ENCODE measurements at places on chromosomes 12 and 14.
A peak's percentile ranks its signal among the peaks of the same experiment; 100 is the strongest.

- no peak for DNase-seq
Measured at GRCh38 chr12:10031321-10031720, 839 bp downstream of the CLEC9A start.

- DNase-seq: no peak
Measured at GRCh38 chr12:92814584-92814983, 111.8 kb downstream of the PLEKHG7 start.

DNA sequence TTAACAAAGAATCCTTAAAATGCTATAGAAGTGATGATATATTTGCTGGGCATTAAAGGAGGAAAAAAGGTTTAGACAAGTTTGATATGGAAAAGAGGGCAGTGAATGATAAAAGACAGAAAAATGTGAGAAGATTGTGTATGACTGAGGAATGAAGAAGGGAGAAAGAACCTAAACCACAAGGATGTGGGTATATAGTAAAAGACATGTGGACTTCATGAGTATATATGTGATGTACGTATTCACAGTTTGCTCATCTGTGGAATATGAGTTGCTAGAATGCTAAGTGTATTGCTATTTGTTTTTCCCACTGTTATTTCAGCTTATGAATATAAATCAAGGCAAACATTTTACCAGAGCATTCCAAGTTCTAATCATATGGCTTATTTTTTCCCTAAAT, 2.1 kb upstream of the SLC16A7 start:
- DNase-seq: no peak

DNA sequence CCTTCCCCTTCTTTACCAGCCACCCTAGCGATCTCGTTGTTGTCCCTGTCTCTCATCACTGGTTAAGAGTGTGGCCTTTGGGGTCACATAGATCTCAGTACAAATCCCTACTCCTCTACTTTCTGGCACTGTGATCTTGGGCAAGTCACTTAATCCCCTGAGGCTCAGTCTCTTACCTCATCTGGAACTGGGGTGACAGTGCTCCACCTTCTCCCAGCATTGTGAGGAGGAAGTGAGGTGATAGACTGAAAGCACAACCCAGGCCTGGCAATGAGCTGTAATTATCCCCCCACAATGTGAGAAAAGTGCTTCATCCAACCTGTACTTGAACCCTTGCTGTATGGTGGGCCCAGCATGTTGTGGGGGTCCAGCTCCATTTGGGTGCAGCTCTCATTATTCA, 48.0 kb downstream of the IRAK3 start:
- no peak for DNase-seq

DNA sequence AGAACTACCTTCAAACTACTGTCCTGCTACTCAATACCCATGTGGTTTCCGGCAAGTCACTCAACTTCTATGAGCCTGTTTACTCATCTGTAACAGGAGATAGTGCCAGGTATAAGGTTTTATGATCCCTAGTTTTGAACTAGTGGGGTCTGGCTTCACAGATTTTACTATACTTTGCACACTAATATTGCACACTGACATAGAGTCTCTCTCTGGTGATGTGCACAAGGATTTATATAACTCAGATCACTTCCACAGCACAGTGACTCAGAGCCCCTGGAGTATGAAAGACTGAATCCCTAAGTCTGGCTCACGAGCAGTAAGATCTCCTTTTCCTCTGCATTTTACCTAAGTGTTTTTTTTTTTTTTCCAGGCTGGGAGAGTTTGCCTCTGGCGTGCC, 69.7 kb upstream of the SLC38A2 start:
- peak; percentile 7 for DNase-seq

GRCh38 chr12:28294300-28294699, 104.0 kb downstream of the CCDC91 start:
- no peak for DNase-seq

DNA sequence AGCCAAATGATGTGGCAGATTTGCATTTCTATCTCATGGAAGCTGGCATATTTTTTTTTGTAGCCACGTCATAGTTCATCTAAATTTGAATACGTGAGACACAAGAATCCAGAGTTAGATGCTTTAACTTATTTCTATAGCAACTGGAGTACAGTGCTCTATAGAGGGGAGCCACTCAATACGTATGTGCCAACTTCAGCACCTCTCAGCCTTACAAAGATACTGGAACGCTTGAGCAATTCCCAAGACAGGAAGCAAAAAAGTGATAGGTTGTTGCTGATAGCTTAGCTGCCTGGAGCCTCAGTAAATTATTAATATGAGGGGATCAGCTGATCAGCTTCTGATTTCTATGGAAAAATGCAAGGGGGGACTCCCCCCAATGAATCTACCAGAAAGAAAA, 24.1 kb upstream of the PELI2 start:
- DNase-seq: no peak

DNA sequence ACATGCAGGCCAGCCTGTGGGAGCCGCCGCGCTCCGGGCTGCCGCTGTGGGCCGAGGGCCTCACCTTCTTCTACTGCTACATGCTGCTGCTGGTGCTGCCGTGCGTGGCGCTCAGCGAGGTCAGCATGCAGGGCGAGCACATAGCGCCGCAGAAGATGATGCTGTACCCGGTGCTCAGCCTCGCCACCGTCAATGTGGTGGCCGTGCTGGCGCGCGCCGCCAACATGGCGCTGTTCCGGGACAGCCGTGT, 2.9 kb downstream of the TMEM121 start:
- DNase-seq: no peak

DNA sequence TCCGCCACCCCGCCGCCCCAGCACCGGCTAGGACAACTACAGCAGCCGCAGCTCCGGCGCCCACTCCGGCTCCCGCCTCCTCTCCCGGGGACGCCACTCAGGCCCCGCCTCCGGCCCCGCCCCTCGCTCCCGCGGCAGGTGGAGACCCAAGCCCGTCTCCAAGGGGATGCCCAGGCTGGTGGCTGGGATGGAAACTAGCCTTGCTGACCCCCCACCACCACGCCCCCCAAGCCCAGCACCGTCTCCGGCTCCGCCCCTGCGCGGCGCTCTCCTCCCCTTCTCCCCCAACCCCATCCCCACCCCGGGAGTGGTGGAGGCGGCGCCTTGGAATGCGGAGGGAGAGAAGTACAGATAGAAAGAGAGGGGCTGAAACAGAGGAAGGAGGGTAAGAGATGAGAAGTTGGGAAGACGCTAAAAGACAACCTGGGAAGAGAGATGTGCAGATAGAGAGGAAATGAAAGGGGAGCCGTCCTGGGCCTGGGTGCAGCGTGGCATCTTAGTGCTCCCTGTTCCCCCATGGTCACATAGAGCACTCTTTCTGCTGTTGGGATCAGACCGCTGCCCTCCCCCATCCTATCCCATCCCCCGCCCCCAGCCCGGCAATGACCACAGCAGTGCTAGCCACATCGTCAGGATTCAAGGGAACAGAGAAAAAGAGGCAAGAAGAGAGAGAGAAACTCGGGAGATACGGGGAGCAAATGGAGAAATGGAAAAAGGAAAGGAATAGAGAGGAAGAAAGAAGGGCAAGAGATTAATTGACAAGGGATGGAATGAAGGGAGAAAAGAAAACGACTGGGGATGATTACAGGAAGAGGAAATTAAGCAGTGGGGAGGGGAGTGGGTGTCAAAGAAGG, at the start of gene ITGA7:
Gene ITGA7, minus strand, starts transcription at position 64 of the 854 bp plus-strand sequence. CDS start 222 bp downstream, outside the sequence.
- peak; percentile 62 for DNase-seq

DNA sequence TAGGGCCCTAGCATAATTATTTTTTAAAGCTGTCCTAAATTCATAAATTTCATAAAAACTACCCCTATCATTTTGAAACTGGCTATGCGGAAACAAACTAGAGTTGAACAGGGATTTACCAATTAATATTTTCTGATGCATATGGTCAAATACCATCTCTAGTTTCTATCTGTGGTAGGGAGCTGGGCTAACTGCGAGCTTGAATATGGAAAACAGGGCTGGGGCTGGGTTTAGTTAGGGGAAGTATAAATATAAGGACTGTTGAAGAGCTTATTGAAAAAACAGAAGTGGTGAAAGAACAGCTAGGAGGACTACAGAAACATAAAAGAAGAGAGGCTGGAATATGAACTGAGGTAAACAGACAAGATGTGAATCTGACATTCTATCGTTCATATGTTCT, 91.8 kb downstream of the SLC38A1 start:
- no peak for DNase-seq

DNA sequence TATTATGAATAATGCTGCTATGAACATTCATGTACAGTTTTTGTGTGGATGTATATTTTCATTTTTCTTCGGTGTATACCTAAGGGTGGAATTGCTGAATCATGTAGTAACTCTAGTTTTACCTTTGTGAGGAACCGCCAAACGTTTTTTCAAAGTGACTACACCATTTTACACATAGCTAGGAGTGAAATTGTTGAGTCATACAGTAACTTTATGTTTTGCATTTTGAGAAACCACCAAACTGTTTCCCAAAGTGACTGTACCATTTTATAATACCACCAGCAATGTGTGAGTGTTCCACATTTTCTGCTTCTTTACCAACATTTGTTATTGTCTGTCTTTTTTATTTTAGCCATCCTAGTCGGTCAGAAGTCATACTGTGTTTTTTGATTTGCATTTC, 3.1 kb upstream of the TPH2 start:
- DNase-seq: no peak

GRCh38 chr14:25103271-25103670, 53.3 kb upstream of the STXBP6 start:
- DNase-seq: no peak

- DNase-seq: no peak
Measured at GRCh38 chr14:55532645-55533344, 47.2 kb upstream of the KTN1 start.

GRCh38 chr14:63972323-63972932, 119.6 kb downstream of the SYNE2 start:
- no peak for DNase-seq

GRCh38 chr12:39431002-39431796, 11.7 kb downstream of the KIF21A start:
- DNase-seq: no peak

DNA sequence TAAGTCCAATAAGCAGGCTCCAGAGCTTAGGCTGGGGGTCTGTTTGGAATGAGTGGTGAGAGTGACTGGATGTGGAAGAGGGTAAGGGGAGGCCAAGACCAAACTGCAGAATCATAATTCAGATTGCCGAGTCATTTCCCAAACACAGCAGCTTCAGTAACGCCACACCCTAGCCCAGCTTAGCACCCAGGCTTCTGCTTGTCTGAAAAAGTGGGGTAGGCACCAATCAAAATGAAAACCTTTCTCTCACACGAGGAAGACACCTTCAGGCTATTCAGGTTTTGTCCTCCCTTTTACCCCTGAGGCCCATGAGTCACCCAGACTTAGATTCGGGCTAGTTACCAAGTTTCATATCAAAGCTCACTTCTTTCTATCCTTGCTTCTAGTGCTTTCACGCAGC, 306.1 kb downstream of the DAD1 start:
- no peak for DNase-seq

- DNase-seq: no peak
Measured at GRCh38 chr14:40318211-40318719, 886.0 kb upstream of the FBXO33 start.

- DNase-seq: no peak
Measured at GRCh38 chr12:130804216-130804615, 34.8 kb downstream of the STX2 start.

- peak; percentile 54 for DNase-seq
Measured at GRCh38 chr12:47942614-47943225, 20.7 kb upstream of the TMEM106C start.

GRCh38 chr14:70009961-70010360, 130.7 kb downstream of the SMOC1 start:
- no peak for DNase-seq

- DNase-seq: no peak
Measured at GRCh38 chr12:32512379-32512778, 113.0 kb downstream of the FGD4 start.

DNA sequence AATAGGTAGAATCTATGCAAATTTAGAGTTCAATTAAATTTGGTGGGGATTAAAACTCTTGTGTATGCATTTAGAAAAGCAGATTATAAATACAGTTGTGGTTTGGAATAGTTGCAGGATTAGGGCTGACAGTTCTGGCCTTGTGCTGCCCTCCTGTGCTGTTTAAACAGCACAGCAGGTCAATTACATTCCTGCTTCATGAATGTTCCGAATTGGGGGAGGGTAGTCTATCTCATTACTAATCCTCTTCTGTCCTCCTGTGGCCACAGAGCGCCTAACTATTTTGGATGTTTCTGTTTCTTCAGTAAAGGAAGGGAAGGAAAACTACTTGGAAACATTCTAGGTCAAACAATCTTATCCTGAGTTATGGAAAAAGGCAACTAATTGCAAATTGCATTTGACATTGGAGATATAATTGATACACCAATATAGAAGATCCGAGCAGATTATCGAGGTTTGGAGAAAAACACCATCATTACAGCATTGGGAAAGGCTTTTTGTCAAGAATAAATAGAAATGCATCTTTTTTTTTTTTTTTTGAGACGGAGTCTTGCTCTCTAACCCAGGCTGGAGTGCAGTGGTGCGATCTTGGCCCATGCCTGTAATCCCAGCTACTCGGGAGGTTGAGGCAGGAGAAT, 8.7 kb upstream of the GPR19 start:
- no peak for DNase-seq

GRCh38 chr14:97921296-97921695, 1124.1 kb downstream of the VRK1 start:
- DNase-seq: no peak

GRCh38 chr12:106068296-106068695, 70.5 kb downstream of the NUAK1 start:
- no peak for DNase-seq

GRCh38 chr14:32584079-32584478, 255.0 kb downstream of the AKAP6 start:
- no peak for DNase-seq

GRCh38 chr12:6200256-6201212, at the start of gene CD9:
CD9 (plus strand) TSS chr12:6200400; CDS start chr12:6200500, 100 bp downstream.
- DNase-seq: peak; percentile 82

DNA sequence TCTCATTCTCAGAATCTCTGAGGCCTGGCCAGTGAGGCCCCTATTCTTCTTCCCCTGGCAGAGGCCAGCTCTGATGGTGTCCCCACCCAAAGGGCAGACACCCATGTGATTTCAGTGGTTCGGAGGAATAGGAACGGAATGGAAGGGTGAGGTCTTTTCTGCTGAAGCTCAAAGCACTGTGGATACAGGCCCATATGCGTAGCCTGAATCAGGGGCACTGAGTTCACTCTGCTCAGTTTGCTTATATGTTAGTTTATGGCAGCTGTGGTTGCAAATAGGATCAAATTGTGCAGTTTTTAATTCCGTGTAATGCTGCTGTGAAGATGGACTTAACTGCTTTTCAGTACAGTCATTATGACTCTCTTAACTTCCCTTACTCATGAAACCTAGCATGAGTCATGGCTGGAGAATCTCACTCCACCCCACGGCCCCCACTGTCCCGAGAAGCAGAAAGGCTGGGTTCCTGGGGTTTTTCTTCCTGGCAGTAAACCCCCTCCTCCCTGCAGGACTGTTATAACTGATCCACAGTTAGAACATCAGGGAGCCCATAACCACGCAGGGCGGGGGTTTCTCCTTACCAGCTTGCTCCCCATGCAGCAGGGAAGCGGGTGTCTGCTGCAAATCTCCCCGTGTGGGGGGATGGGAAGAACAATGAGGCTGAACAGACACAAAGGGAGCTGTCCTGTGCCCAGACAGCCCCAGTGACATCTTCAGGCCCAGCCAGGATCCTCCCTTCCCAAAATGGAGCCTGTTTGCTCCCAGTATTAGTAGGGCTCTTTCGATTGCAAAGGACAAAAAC, 122.7 kb downstream of the SLC38A6 start:
- no peak for DNase-seq

Data from right kidney (tissue), 9 donors.